ENCODE measurements at places on chromosomes 5 and 9.

GRCh38 chr9:89814340-89815040 lies 209.7 kb downstream of the GADD45G start:
- no peak for DNase-seq

GRCh38 chr5:15001517-15001916 lies 129.9 kb upstream of the ANKH start:
- DNase-seq: no peak

GRCh38 chr5:77129391-77129990 lies 42.4 kb upstream of the ZBED3 start:
- no peak for DNase-seq

DNA sequence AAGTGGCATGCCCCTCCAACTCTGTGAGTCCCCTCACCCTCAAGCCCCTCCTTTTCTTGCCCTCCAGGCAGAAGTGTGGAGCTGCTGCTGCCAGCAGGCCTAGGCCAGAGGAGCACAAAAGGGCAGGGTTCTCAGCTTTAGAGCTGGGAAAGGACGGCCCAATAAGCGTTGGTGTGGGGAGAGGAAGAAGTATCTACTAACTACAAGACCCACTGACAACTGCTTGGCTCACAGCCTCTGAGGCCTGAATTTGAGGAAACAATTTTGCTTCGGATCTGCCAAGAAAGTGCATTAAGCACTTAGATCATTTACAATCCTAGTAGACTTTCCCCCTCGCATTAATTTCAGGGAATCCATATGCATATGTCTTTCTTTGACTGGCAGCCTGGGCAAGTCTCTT lies 179.4 kb downstream of the SNX18 start:
- no peak for DNase-seq

- no peak for DNase-seq
These were observed 63.3 kb downstream of the SEMA4D start for GRCh38 chr9:89434636-89435035.

GRCh38 chr5:141565826-141566570 lies 52.8 kb downstream of the DIAPH1 start:
- DNase-seq: no peak

- no peak for DNase-seq
These were observed 173.5 kb downstream of the GIN1 start for GRCh38 chr5:102946414-102946813.

DNA sequence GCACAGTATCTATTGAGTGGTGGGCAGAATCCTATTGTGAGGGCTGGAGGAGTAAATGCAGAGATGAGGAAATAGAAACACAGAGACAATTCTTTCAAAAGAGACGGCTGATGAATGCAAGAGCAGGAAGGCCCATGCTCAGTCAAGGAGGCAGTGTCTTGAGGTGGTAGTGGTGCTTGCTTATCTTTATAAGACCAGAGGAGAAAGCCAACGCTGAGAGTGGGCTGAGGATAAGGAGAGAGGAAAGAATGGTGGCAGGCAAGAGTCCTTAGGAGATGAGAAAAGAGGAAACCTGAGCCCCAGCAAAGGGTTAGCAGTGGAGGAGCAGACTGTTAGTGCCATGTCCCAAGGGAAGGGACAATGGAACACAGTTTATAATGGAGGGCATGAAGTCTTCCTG lies 86.0 kb downstream of the SNCAIP start:
- DNase-seq: no peak

GRCh38 chr5:102153003-102153759 lies 142.9 kb downstream of the SLCO4C1 start:
- no peak for DNase-seq

- no peak for DNase-seq
These were observed 354 bp downstream of the NCBP1 start for GRCh38 chr9:97633859-97634490.

GRCh38 chr5:144812763-144813162 lies 642.1 kb downstream of the KCTD16 start:
- DNase-seq: no peak

- DNase-seq: no peak
These were observed 66.9 kb downstream of the SPATA31C2 start for GRCh38 chr9:88071331-88071730.

GRCh38 chr5:107578051-107578635 lies 92.6 kb downstream of the EFNA5 start:
- DNase-seq: no peak

- no peak for DNase-seq
These were observed 13.8 kb downstream of the DNAH5 start for GRCh38 chr5:13930541-13931171.

DNA sequence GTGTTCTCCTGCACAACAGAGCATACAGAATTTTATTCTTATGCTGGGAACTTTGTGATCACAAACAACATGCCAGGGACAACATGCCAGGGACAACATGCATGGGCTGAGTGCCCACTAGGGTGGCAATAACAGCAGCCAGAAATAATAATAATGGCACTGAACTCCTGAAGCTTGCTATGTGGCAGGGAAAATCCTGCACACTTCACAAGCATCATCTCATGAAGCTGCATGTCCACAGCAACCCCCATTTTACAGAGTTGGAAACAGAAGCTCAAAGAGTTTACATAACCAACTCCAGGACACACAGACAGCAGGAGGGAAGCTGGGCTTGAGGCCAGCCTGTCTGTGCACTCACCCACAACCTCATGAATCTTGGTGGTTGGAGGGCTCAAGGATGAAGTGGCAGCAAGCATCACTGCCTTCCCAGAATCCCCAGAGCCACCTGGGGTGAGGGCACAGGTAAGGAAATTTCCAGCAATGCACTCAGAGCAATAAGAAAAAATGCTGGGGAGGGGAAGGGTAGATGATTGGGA lies 111.4 kb downstream of the GABBR2 start:
- no peak for DNase-seq

DNA sequence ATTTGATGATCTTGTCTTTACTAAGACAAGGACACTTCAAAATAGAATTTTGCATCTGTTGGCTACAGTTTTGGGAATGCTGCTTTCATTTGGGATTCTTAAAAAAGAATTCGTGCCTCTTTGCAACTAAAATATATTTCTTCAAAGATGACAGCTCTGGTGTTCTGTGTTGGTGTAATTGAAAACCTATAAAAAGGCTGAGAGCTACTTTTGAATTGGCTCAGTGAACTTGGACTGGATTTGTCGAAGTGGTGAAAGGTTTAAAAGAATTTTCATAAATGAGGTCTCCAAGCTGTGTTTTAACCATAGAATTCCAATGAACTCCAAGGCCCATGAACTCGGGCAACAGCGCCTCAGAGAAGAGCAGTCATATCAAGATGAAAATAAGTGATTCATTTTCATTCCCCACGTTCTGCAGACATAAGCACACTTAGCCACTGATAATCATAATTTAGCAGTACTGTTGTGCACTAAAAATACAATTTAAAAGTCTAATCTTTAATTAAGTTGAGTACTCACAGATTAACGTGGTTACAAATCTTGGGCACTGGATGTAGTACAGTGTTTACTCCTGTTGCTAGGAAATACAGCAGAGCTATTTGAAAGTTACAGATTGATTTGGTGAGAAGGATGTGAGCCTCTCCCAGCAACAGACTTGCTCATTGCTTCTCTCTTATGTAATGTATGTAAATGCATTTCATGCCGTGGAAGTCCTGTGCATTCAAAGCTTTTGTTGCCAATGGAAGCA lies 10.9 kb downstream of the SNCAIP start:
- no peak for DNase-seq

Data from D721Med (cell line).